ENCODE measurements at places on chromosomes 4 and X.

- peak; percentile 5 for DNase-seq
Observed at GRCh38 chr4:7719354-7720174, 220.1 kb downstream of the AFAP1 start.

DNA sequence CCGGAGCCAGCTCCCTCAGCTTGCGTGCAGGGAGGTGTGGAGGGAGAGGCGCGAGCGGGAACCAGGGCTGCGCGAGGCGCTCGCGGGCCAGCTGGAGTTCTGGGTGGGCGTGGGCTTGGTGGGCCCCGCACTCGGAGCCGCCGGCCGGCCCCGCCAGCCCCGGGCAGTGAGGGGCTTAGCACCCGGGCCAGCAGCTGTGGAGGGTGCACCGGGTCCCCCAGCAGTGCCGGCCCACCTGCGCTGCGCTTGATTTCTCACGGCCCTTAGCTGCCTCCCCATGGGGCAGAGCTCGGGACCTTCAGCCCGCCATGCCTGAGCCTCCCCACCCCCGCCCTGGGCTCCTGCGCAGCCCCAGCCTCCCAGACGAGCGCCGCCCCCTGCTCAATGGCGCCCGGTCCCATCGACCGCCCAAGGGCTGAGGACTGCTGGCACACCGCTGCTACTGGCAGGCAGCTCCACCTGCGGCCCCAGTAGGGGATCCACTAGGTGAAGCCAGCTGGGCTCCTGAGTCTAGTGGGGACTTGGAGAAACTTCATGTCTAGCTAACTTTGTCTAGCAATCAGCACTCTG is 37.8 kb upstream of the SMARCAD1 start:
- DNase-seq, result no peak

DNA sequence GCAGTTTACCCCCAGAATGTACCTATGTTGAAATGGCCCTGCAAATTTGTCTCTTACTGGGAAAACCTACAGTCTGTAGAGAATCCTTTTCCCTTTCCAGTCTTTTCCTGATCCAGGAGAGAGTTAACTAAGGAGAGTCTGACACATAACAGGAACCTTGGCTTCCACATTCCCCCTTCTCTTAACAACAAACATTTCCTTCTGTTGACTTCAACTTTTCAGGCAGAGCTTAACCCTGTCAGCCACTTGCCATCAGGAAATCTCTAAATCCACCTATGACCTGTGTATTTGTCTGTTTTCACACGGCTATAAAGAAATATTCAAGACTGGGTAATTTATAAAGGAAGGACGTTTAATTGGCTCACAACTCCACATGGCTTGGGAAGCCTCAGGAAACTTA is 45.6 kb upstream of the GPR78 start:
- DNase-seq, result no peak

DNA sequence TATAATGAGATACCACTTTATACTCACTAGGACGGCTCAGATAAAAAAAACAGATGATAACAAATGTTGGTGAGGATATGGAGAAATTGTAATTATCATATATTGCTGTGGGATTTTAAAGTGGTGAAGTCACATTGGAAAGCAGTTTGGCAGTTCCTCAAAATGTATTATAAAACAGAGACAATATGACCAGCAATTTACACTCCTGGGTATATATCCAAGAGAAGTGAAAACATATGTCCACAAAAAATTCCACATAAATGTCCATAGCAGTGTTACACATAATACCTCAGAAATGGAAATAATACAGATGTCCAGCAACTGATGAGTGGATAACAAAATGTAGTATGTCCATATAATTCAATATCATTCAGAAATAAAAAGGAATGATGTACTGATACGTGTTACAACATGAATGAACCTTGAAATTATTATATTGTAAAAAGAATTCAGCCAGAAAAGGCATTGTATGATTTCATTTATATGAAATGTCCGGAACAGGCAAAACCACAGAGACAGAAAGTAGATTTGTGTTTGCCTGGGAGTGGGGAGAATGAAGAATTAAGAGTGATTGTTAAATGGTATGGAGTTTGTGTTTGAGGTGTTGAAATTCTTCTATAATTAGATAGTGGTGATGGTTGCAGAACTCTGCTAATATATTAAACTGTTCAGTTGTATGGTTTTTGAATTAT is 220.9 kb downstream of the SLC7A11 start:
- DNase-seq, result no peak

DNA sequence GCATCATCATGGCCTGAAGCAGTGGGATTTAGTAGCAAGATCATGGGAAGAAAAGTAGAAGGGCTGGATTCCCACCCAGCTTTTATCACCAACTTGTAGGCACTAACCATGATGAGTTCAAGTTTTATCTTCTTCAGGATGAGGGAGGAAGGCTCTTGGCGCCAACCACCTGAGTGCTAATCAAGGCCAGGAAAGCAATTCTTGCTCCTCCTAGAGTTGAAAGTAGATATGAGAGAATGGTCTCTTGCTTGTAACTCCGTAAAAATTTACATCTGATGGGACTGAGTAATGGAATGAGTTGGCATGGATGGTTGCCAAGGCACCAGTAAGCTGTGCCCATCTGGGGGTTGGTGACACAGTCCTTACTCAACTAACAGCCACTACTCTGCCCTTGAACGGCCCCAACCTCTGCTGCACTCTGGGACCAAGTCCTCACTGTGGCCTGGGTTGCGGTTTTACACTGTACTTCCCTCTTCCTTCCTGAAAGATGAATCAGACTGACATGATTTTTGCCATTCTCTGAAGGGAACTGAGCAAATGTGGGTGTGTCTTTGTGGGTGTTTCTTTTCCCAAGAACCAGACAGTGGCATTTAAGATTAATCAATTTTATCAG is 39.4 kb upstream of the NDP start:
- no peak for DNase-seq

DNA sequence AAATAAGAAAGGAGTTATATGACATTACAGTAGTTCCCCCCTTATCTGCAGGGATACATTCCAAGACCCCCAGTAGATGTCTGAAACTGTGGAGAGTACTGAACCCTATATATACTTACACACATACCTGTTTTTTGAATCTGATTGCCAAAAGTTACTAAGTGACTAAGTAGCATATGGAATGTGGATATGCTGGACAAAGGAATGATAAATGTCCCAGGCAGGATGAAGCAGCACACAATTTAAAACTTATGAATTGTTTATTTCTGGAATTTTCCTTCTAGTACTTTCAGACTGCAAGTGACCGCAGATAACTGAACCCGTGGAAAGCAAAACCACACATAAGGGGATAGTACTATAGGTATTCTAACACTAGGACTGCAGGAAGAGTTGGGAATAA is 22.7 kb downstream of the UGDH start:
- no peak for DNase-seq

- no peak for DNase-seq
Observed at GRCh38 chr4:139458543-139458942, 4.6 kb downstream of the RAB33B start.

DNA sequence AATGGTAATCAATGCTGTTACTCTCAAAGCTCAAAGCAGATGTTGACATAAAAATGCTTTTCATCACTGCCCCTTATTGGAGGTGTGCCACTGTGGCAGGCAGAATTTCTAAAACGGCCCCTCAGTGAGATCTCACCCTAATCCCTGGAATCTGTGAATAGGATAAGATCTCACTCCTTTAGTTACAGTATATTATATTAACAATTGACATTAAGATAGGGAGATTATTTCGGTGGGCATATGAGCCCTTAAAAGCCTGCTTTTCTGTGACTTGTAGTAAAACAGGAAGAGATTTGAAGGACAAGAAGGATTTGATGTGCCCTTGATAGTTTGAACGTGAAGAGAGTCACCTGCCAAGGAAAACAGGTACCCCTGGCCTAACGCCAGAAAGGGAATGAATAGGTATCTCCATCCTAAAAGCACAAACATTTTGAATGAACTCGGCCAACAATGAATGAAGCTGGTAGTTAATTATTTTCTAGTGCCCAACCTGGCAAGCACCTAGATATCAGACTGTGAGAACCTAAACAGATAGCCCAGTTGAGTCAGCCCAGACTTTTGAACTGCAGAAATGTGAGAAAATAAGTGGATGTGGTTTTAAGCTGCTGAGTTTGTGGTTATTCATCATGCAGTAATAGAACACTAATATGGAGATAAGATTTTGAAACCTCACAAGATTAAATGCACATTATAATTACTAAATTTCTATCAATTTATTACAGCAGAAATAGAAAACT is 881.6 kb downstream of the PCDH18 start:
- no peak for DNase-seq

DNA sequence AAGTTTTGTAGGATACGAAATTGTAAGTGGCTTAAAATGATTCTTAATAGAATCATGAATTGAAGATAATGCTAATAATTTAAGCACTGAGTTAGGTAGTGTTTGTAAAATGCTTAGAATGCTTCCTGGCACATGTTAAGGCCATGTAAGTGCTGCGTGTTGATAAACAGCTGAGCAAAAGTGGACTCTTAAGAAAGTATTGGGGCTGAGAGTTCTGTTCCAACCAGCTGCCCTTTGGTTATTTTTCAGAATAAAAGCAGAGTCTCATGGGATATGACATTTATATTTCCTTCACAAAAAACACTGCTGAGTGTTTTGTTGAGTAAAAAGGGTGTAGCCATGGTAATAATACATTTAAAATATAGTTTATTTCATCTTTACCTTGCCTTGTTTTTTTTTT is 42.5 kb downstream of the HTT start:
- DNase-seq, result no peak

DNA sequence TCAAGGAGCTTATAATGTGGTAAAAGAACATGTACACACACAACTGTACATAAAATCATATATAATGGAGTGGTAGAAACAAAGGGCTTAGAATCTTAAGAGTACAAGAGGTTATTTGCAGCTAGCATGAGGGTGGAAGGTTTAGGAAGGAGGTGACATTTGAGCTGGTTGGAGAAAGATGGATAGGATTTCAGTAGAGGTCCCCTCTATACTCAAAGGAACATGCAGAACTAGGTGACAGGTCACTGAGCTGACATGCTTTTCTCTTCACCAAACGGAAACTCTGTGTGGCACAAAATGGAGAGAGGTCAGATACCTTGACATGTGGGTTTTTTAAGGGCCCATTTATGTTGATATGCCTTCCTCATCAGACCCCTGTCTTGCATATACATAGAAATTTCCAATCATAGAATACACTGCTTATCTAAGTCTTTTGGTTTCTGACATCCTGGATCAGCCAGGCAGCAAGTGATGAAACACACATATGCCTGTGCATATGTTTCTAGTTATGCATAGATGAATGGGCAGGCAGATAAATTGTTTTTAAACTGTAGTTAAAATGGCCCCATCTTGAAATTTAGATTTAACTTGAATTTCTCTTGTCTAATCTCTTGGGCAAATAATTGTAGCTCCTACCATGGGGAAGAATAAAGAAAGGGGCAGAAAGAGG is 29.3 kb downstream of the CLCN5 start:
- no peak for DNase-seq

- no peak for DNase-seq
Observed at GRCh38 chrX:153388722-153389459, 12.3 kb downstream of the PNMA6E start.

- no peak for DNase-seq
Observed at GRCh38 chr4:83237591-83237990, 47.0 kb downstream of the COQ2 start.

DNA sequence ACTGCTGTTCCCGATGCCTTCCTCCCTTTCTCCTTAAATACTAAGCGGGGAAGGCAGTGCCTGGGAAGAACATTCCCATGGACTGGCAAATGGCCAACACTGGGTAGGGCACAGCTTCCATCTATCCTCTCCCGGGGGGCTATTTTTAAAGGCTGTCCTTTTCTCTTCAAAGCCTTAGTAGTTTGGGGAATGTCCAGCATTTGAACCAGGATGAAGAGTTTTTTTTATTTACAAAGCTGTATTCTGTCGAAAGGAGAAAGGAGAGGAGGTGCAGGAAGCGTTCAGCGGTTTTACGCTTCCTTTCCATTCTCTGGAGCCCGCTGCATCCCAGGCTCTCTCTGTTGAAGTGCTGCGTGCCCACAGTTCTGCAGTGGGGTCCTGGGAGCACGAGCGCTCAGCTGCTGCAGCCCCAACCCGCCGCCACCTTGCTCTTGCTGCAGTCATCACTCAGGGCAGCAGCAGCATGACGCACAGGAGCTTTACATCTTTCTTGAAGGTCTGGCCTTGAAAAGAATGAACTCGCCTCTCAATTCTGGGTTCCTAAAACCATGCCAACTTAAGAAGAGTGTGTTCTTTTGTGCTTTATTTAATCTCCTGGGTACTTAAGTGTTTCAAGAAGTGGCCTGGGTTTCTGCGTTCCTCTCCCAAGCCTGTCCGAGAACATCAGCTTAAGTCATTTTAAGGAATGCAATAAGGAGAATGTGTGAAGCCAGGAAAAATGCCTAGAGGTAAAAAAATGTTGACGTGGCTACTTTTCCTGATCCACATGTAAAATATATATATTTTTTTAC is 427.2 kb downstream of the MAPK10 start:
- peak; percentile 57 for DNase-seq

DNA sequence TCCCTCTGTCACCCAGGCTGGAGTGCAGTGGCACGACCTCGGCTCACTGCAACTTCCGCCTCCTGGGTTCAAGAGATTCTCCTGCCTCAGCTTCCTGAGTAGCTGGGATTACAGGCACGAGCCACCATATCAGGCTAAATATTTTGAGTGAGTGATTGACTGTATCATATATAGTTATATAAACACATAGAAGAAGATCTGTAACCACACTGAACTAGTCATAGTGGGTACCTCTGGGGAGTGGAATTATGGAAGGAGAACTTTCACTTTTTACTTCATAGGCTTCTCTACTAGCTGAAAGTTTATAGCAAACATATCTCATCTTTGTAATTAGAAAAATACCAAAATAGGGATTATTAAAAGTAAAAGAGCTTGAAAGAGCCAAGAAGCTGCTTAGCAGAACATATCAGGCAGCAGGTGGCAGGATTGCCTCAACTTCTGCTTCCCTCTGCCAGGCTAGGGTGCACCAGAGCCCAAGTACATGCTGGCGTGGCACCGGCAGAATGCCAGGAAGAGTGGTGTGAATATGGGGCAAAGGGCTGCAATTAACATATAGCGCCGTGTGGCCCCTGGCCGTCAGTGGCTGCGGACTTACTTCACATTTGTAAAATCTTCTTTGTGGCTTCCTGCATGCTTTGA is 39.5 kb upstream of the CD40LG start:
- DNase-seq, result no peak

DNA sequence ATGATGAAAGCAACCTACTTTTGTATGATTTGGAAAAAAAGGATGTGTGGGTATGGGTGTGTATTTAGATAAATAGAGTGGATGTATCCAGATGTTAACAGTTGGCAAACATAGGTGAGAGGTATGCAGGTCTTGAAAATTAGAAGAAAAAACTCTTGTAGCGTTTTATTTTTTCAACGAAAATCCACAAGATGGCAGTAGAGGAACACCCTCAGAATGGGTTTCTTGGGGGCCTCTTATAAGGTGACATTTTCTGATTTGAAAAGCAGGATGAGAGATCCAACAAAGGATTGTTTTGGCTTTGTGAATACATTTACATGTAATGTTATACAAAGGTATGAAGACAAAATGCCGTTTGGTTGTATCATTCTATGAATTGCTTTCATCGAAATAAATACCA is 68.3 kb downstream of the FMR1NB start:
- DNase-seq, result no peak

GRCh38 chr4:80172203-80172602 is 25.1 kb upstream of the PRDM8 start:
- DNase-seq, result no peak

Measured in DMS79 treated with DMSO at 0.1 percent for 48 hours (cell line).